ENCODE measurements at places on chromosomes 7 and 10.
A peak's percentile ranks its signal among the peaks of the same experiment; 100 is the strongest.

DNA sequence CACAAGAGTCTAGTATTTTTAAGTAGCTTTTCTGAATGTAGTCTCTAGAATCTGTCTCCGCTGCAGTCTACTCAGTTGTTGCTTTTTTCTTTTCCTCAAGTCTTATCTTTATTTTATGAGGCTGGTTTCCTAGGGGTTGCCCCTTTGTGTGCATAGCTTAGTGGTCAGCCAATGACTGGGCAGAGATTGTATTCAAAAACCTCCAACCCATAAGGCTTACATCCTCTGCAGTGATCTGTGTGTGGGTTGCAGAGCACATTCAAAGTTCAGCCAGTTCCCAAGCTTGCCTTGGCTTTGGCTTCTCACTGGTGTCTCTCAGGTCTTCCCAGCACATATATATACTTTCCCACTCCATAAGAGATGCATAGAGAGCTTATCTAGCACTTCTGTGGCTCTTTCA, 160.0 kb upstream of the TCF7L2 start:
- no peak for DNase-seq

- no peak for DNase-seq
Measured at GRCh38 chr7:44727158-44727936, 21.3 kb upstream of the ZMIZ2 start.

- no peak for DNase-seq
Measured at GRCh38 chr10:128149267-128150014, 23.2 kb upstream of the MKI67 start.

- DNase-seq: peak; percentile 79
Measured at GRCh38 chr7:141701489-141702046, 398 bp downstream of the DENND11 start.

DNA sequence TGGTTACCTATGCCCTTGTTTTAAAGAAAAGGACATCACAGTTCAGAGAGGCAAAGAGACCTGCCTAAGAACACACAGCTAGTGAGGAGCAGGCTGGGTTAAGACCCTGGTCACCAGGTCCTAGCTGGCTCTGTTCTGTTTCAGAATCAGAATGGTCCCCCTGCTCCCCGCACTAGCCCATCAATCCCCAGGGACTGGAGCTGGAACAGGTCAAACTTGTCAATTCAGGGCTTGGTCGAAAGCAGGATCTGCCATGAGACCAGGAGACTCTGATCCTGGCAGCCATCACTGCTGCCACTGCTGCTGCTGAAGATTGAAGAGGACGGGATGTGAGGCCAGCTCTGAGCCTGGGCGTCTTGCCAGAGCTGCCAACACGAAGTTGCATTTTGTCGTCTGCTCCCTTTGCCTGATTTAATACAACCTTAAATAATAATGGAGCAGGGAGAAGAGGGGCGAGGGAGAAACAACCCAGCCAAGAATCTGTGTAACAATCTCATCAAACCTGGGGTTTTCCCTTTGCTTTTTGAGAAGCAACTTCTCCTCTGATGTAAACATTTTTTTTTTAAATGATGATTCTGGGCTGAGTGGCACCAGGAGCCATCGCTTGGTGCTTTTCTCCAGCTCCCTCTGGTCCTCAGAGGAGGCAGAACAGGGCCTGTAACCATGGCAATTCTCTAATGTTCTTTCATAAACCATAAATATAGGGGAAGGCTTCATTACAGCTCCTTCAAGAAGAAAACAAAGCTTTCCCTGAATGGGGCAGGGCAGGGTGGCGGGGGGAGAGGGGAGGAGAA, 119.0 kb upstream of the SORCS3 start:
- no peak for DNase-seq

DNA sequence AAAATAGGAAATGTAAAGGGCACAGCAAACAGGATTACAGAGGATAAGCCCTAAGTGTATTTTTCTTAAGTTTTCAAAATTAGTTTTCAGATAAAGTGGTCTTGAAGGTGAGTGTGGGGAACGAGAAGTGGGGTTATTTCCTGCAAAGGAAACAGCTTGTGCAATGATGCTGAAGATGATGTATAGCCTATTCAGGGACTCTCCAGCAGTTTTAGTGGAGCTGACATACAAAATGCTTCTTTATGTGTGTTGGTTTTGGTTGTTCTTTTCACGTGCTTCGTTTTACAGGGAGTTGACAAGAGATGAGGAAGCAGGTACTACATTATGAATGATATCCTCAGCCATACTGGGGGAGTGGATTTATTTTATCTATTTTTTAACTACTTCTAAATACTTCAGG, 20.5 kb downstream of the CASD1 start:
- no peak for DNase-seq

GRCh38 chr7:79244482-79244881, 209.0 kb downstream of the MAGI2 start:
- no peak for DNase-seq

- DNase-seq: no peak
Measured at GRCh38 chr10:63206997-63207811, 74.1 kb downstream of the NRBF2 start.

DNA sequence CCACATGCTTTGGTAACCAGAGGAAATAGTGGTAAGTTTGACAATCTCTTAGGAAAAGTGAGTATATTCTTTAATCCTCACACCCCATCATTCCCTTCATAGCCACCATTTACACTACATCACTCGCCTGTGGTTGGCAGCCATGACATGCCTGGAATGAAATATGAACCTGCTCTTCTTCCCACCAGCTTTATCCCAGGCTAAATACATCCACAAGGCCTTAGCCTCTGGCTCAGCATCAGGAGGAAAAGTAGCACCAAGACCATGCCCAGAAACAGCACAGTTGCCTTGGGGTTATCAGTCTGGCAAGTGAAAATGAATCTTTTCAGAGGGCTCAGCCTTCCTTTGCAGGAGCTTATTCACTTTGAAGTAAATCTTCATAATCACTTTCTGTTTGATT, 40.3 kb downstream of the SGCE start:
- DNase-seq: no peak

- no peak for DNase-seq
Measured at GRCh38 chr7:5414916-5415315, 8.7 kb downstream of the TNRC18 start.

DNA sequence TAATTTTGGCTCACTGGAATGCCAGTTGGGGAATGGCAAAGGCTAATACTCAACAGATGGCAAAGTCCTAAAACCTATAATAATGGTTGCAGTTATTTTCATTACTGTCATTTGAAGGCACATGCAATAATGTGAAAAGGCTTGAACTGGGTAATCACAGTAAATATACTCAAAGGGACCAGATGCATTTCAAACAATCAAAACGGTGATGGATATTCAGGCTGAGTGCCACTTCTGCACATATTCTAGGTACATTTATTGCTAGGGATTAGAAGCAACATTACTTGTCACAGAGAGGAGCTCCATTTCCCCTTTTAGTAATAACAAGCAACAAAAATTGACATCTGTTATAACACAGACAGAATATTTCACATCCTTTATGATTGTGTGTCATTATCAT, 171.8 kb downstream of the NXPH1 start:
- DNase-seq: no peak

GRCh38 chr10:21518641-21519396, 6.7 kb downstream of the SKIDA1 start:
- peak; percentile 57 for DNase-seq

DNA sequence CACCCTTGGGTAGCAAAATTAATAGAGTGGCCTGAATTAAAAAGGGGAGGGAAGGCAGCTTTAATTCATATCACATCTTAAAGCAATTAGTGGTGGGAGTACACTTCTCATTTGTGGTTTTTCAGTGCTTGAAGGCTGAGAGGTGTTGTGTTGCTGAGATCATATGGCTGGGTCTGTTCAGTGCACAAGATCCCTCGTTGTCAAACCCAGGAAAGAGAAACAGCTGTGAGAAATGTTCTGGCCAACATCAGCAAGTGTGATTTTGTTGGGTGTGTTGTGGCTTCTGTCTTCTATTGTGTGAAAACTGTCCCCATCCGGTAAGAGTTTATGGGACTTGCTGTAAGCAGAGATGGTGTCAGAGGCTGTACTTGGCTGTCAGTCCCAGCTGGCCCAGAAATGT, 197.9 kb upstream of the BMPER start:
- no peak for DNase-seq

- DNase-seq: no peak
Measured at GRCh38 chr10:91493313-91493712, 83.2 kb downstream of the HECTD2 start.

DNA sequence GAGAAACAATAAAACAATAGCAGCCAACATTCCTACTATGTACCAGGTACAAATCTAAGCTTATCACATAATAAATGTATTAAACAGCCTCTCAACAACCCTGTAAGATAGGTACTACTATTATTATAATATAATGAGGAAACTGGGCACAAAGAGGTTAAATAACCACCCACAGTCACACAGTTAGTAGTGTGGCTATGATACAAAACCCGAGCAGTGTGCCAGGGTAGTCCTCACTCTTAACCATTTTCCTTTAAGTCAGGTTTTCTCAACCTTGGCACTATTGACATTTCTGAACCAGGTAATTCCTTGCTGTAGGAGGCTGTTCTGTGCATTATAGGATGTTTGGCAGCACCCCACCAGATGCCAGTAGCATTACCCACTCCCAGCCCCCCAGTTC, 48.8 kb downstream of the DNAJC1 start:
- DNase-seq: no peak

DNA sequence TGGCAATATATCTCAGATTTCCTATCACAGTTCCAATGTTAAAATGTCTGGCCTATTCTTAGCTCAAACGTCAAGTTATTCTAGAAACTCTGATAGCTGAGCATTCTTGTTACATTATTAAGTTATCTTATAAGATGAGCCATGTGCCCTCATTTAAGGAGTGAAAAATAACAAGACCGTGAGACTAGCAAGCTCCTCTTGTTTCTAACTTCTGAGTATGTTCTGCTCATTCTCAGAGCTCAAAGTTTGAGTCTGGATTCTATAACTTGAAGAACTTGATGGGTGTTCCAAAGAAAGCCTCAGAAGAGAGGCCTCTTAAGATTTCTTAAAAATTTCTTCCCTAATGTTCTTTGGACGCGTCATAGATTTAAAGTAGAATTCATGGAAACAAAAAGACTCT, 215.2 kb downstream of the HTR7 start:
- DNase-seq: no peak

DNA sequence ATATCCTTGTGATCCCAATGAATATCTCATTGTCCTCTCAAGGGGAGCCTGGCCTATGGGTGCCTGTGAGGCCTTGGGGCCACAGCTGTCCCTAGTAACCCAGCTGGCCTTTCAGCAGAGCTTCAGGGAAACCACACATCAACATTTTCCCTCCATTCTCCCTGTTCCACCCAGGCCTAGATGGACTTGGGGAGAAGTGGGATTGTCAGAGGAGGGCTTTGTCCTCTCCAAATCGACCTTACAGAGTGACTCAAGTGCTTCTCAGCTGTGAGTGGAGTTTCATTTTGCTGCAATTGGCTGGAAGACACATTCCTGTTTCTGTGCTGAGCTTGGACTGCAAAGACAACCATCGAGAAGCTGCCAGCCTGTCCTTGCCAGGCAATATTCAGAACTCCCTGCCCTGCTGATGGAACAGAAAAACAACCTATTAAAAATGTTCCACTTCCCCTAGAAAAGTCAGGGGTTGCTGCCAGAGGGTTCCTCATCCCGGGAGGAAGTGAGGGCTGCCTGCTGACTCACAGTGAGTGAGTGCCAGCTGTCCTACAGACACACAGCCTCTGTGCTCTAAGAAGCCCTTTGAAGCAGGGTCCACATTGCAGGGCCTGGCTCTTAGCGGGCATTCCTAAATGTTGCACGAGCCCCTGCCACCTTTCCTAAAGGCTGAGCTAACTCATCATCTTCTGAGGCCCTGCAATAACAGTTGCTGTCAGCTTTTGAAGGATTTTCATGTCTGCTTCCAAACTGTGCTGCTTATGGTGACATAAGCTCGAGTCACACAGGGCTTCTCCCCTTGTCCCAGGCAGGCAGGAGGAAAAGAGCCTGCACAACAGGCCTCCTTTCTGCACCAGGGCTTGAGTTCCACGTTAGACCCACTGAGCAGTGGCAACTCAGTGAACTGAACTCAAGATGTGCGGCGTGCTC, 20.5 kb downstream of the STRA8 start:
- DNase-seq: no peak

GRCh38 chr10:52466464-52466863, 152.4 kb downstream of the DKK1 start:
- no peak for DNase-seq

DNA sequence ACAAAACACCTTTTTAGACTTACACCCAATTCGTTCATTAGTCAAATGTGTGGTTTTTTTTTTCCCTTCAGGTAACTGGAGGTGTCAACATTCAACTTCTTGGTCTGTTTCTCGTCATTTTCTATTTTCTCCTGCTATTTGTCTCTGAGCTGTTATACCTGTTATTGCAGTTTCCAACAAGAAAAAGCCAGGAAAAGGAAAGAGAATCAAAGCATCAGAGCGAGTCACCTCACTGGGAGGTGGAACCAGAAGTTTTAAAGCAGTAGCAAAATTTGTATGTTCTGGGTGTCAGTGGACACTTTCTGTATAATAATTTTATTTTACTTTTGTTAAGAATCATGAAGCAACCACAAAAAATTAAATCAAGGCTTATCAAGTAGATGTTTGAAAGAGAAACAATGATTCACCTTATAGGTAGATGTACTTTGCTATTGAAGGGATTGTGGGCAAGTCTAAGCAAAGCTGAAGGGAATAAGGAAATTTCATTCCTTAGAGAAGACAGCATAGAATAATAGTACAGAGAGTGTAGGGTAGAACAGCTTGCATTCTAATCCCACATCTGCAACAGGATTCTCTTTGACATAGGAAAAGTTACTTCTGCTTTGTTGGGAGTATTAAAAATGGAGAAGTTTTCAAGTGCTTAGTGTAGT, 675.8 kb downstream of the PCDH15 start:
- DNase-seq: no peak

DNA sequence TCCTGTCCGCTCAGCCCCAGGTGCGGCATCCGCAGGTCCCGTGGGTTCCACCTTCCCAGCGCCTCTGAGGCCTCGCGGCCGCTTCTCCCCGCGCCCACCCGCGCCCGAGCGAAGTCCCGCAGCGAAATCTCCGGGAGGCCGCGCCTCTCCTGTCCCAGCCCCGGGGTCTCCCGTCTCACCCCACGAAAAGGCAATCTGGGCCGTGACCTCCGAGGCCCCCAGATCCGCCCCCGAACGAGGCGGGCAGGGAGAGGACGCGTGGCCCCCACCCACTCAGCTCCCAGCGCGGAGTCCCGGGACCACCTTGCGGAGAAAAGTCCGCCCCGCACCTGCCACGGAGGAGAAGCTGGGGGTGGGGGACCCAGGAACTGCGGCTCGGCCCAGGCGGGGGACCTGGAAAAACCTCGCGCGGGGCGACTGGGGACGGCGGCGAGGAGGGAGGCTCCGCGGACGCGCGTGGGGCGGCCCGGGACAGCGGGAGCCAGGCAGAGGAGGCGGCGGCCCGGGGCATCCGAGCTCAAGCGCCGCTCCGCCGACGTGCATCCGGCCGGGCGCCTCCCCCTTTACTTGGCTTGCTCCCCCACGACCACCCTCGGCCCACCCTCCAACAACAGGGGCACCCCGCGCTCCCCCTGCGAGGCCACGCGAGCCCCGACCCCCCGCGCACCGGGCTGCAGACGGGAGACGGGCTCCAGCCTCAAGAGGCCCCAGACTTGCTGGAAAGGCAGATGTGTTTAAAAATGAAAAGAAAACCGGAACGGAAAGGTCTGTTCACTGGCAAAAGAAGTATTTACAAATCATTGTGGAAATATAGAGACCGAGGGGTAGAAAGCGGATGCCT, 33.0 kb upstream of the RNF32 start:
- DNase-seq: no peak
